Fibroblast of villous mesenchyme (primary cell): ENCODE measurements at places on chromosomes 6 and 20. TPM values are rescaled to one million over a fixed set of nuclear protein-coding genes. Genes with fewer than 3 reads are reported as not detected.

The SRMS gene
- not detected in 2 replicates for total RNA-seq

The OPRM1 gene
- not detected in 2 replicates for total RNA-seq

The PHACTR3 gene
- not detected in 2 replicates for total RNA-seq

The C20orf202 gene
- under 0.01 TPM in 1 of 2 replicates, not detected in the other for total RNA-seq

DNA sequence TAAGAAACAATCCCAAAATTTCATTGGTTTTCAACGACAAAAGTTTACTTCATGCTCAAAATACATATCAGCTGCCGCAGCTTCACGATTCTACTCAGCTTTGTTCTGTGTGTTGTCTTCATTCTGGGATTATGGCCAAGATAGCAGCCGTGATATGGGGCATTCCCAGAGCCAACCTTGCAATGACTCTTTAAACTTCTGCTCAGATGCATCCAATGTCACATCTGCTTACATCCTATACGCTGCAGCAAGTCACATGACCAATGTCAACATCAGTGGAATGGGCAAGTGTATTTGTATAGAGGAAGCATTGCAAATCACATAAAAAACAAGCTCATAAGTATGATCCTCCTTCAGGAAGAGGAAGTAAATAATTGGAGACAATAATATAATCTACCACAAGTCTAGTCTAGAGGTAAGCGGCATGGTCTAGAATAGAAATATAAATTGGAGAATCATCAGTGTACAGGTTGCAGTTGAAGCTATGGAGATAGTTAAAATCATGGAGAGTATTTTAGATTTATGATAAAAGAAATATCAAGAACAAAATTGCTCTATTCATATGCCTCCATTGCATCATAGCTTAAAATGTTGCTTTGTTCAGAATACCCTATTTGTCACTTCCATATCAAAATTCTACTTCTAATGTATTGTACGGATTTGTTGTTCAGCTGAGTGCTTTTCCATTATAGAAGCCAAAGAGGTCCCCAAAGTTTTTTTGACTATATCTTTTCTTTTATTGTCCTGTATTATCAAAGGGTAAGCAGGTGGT, 7.2 kb upstream of the C6orf141 start:
- no peak for DNase-seq
